ENCODE measurements at places on chromosomes 7 and 10.

GRCh38 chr7:121397822-121398221 lies 1.7 kb upstream of the FAM3C start:
- no peak for DNase-seq

- no peak for DNase-seq
Measured at GRCh38 chr7:127874951-127875608, 156.2 kb downstream of the LRRC4 start.

GRCh38 chr10:17428351-17429097 lies 25.9 kb downstream of the ST8SIA6 start:
- DNase-seq = no peak

DNA sequence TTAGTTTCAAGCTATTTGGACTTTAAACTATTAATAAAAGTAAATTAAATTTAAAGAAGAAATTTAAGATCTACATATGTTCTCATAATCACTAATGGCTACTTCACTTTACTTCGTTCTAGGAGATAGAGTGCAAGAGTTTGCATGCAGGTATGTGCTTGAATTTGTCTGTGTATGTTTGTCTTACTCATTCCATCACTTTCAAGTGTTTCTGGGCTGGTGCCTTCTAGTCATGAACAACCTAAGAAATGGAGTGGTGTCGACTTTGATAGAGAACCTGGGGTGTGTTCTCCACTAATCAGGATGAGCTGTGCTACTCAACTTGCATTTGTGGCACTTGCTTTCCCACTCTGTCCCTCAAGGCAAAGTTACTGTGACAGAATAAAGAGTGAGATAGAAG lies 169.9 kb downstream of the KCND2 start:
- no peak for DNase-seq

DNA sequence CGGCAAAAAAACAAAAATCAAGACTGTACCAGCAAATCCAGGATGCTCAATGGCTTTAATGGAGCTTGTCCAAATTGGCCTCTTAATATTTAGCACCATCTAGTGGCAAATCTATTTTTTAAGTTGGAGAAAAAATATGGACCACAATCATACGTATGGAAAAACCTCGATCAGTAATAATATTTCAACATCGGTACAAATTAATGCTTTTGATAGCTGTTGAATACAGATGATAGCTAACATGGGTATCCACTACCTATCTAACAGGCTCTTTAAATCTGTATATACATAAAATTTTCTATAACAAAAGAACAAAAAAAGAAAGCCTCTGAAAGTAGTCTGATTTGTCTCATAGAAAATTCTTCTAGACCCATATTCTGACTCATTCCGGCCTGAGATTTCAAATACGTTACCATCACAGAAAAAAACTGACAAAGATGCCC lies 29.2 kb downstream of the COA1 start:
- no peak for DNase-seq

DNA sequence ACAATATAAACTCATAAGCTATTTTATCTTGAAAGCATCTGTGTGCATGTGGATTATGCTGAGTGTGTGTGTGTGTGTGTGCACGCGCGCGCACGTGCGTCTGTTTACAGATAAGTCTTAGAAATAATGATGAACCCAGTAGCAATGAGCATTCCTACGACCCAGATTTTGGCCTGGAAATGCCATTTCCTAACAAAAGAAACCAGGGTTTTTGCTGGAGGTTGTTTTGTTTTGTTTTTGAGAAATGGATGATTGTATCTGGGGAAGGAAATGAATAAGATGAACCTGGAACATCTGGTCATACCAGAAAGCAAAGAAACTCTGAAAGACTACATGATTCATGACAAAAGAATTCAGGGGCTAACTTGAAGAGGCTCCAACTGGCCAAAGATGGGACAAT lies 22.1 kb upstream of the LMOD2 start:
- DNase-seq = no peak

All from anterior cingulate cortex (tissue), 58 donors.